ENCODE measurements at places on chromosomes 7 and 10. TPM values are rescaled to one million over a fixed set of nuclear protein-coding genes. Genes with fewer than 3 reads are reported as not detected.

Gene AMZ1
- not detected for total RNA-seq

DNA sequence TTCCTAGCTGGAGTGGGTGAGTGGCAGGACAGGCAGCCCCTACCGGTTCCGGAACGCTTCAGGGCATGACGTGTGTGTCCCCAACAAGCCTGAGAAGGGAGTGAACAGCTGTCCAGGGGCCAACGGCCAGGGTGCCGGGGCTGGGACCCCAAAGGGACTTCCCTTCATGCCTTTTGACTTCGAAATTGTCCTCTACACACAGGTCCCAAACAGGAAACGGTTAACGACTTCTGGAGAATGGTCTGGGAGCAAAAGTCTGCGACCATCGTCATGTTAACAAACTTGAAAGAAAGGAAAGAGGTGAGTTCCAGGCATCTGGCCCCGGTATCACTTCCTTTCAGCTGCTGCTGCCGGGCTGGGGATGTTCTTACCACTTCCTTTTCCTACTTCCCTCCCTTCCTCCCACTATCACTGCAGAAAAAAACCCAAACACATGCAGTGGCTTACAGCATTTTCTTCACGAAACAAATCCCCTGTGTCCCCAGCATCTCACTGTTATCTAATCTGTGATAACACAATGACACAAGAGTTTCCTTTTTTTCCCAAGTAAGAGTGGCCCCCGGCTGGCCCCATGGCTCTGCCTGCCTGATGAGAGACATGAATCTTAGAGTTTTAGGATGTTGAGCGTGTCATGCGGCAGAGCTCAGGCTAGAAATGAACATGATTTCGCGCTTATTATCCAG lies 63.2 kb downstream of the MKI67 start:
- no peak overlapping the region for H3K27ac ChIP-seq
- H3K4me1 ChIP-seq, result peaks cover 21% of the 10 kb centered on the region
- DNase-seq, result no peak
- H3K36me3 ChIP-seq, result no peaks in the 10 kb centered on the region

Gene TRIM50
- not detected for total RNA-seq

GRCh38 chr10:71088054-71088453 lies 124.3 kb upstream of the UNC5B start:
- H3K27ac ChIP-seq, result no peak overlapping the region
- H3K36me3 ChIP-seq, result no peaks in the 10 kb centered on the region
- DNase-seq, result no peak
- peaks cover 14% of the 10 kb centered on the region for H3K27me3 ChIP-seq
- no peak overlapping the region for H3K4me3 ChIP-seq
- H3K4me1 ChIP-seq, result no peaks in the 10 kb centered on the region

- H3K36me3 ChIP-seq, result no peaks in the 10 kb centered on the region
- no peak overlapping the region for H3K27ac ChIP-seq
- no peaks in the 10 kb centered on the region for H3K27me3 ChIP-seq
- H3K4me3 ChIP-seq, result no peak overlapping the region
- no peak for DNase-seq
- no peaks in the 10 kb centered on the region for H3K4me1 ChIP-seq
Measured at GRCh38 chr7:76133164-76133775, 68.4 kb upstream of the SRRM3 start.

Measured in PC-9 (cell line).